ENCODE measurements at places on chromosomes 12 and 14. TPM values are rescaled to one million over a fixed set of nuclear protein-coding genes. Genes with fewer than 3 reads are reported as not detected.

GRCh38 chr12:116262741-116263140, 14.8 kb downstream of the MED13L start:
- DNase-seq, result no peak

DNA sequence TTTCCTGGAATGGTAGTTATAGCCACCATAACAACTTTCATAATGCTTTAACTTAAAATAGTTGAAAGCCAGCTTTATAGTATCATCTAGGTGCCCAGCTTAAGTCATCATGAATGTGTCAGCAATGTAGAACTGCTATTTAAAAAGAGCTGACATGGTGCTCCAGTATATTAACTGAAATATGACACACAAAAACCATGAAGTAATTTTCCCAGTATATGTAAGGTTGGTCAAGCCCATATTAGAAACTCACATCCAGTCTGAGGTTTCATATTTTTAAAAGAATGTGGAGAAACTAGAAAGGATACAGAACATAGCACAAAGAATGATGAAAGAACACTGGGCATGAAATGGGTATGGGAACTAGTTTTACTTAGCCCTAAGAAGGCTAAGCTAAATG, 121.3 kb upstream of the KRAS start:
- no peak for DNase-seq

CISTR gene
- not detected for total RNA-seq

ASIC1 gene
- total RNA-seq, result 9.5 TPM

TGM1 gene
- 0.76 TPM for total RNA-seq

IGF1 gene
- not detected for total RNA-seq

CLEC12A gene
- total RNA-seq, result not detected

- DNase-seq, result no peak
Observed at GRCh38 chr12:32902287-32902997, 5.9 kb upstream of the PKP2 start.

GRCh38 chr12:11457996-11458645, 62.8 kb upstream of the PRB2 start:
- no peak for DNase-seq
